ENCODE measurements at places on chromosomes 6 and 20. TPM values are rescaled to one million over a fixed set of nuclear protein-coding genes. Genes with fewer than 3 reads are reported as not detected.

GRCh38 chr20:58619864-58620431, 31.1 kb upstream of the STX16 start:
- peak; percentile 13 for DNase-seq

GRCh38 chr6:41566961-41567360, 20.8 kb downstream of the FOXP4 start:
- no peak for DNase-seq

DNA sequence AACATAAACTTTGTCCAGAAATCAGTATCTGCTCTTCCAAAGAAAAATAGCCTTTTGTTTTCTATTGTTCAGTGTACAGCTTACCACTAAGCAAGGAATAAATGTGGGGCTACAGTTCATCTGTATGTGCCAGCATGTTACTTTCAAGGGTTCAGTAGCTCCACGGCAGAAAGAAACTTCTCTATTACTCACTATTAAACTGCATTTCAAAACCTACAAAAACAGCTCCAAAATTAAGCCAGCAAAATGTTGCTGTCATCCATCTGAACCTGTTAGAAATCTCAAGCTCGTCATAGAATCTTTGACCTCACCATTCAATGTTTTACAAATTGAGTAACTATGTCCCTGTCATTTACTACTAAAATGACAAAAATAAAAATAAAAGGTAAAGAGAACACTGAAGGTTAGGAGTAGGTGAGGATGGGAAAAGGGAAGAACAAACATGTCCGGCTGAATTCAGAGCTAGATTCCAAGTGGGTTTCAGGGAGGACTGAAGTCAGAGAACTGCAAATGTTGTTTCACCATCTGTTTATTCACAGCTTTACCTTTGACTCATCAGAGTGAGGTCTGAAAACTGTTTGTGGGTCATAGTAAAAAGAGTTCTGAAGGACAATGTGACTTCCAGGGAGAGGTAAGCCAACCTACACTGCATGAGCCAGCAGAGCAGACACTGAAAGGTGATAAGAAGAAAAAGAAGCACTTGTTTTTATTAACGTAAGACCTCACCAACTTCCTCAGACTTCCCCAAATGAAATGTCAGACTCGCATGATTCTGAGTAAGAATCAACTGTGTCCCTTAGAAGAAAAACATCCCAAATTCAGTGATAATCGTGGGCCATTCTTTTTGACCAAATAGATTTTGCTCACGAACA, 62.0 kb downstream of the ATXN1 start:
- no peak for DNase-seq

- peak; percentile 88 for DNase-seq
These were observed at the start of gene ZBTB12 for GRCh38 chr6:31901953-31902643. TSS of gene ZBTB12 (minus strand) at chr6:31902086. CDS start at chr6:31901305, 781 bp downstream.

Gene HEY2
- total RNA-seq = 0.35 TPM

Gene HDGFL1
- not detected for total RNA-seq

All from Peyer's patch (tissue), 4 donors.